ENCODE measurements at places on chromosomes 11 and 22.

GRCh38 chr11:103644676-103645075 lies 391.8 kb upstream of the DDI1 start:
- DNase-seq, result no peak

DNA sequence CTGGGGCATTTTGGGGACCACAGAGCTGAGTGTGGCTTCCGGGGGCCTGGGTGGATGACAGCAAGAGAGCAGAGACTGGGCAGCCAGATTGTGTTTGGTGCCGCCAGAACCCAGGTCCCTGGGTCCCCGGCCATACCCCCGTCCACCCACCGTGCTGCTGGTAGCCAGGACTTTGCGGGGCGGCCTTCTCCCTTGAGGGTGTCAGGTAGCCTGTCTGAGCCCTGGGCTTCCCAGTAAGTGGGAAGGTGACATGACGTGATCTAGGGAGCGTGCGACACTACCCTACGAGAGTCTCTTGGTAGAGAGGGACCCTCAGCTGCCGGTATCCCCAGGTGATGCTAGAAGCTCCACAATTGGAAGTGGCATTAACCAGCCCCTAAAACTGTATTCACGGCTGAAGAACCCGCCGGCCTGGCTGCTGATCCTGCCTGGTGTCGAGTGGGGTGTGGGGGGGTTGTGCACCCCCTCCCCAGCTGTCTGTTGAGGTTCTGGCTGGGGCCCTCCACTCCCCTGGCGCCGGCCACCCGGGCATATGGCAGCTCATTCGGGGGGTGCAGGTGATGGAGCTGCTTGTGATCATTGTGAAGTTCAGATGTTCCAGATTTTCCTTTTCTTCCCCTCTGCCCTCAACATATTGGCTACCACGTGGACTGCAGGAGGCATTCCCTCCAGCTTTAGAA lies 66.9 kb downstream of the MPPED1 start:
- no peak for DNase-seq

- no peak for DNase-seq
These were observed 276.9 kb downstream of the FAM76B start for GRCh38 chr11:95512682-95513081.

DNA sequence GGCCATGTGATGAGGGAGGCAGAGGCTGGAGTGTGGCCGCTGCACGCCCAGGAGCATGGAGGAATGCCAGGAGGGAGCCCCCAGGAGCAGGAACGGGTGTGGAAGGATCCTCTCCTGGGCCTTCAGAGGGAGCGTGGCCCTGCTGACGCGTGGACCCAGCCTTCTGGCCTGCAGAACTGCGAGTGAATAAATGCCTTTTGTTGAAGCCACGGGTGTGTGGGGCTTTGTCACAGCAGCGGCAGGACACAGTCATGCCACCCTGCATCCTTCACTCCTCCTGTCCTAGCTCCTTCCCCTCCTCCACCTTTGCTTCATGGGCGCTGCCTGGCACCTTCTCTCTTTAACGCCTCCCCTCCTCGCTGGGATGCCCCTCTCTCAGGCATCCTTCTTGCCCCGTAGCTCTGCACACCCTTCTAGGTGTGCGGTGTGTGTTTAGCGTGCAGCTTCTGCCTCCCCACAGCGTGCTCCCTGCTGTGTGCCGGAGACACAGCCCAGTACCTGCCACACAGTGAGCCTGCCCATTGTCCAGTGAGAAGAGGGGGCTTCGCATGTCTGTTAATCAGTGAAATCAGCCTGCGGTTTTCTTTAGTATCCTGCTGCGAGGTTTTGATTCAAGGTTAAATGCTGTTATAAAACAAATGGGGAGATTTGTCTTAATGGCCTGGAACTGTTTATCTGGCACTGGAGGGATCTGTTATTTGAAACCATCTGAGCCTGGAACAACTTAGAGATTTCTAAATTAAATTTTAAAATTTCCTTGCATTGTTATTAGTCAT lies 459.6 kb downstream of the TBC1D22A start:
- no peak for DNase-seq

GRCh38 chr11:45105233-45105983 lies 41.0 kb upstream of the PRDM11 start:
- peak; percentile 66 for DNase-seq

DNA sequence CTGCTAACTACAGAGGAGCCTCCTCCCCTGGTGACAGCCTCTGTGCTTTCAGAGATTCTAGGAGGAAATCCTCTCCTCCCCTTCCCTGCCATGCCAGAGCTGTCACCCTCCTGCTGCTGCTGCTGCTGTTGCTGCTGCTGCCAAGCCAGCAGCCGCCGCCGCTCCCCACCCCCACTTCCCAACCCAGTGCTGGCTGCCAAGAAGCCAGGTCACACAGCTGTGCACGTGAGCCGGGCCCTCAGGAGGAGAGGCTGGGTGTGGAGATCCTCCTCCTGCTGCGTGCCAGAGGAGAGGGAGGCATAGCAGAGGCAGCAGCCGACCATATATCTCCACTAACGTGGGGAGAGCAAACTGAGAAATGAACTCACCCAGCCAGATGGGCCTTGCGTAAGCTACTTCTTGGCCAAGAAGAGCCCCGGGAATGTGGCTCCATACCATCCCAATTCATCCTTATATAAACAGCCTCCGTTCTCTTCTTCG lies 12.4 kb downstream of the CRY2 start:
- no peak for DNase-seq

DNA sequence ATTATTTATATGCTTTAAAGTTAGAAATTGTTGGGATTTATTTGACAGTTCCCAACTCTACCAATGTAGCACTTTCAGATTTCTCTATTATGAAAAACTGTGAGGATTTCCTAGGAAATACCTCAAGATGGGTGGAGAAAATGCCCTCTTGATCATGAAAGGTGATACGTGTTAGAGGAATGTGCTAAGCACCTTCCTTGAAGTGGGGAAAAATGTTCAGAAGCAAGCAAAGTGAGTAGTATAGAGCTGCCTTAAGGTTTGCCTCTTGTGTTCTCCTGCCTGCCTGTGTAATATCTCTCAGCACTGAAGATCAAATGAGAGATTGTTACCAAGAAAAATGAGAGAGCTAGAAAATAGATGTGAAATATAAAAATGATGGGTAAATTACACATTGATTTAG lies 58.2 kb downstream of the YAP1 start:
- DNase-seq, result no peak

DNA sequence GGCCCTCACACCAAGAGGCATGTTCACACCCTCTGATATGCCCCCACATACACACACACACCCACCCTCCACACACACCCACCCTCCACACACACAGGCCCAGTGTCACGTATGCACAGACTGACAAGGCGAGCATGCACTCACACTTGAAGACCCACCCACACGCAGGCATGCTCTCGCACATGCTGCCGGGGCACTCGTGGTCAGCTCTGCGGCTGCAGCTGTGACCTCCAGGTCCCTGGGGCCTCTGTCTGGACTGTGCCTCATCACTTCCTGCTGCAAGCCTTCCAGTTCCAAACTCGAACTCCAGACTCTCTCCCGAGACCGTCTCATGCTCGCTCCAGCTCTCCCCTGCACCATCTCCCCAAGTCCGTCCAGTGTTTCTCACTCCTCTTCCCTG lies 9.5 kb downstream of the DCHS1 start:
- no peak for DNase-seq

- DNase-seq, result no peak
These were observed 23.0 kb upstream of the ZC3H12C start for GRCh38 chr11:110070176-110070575.

- DNase-seq, result no peak
These were observed 2.1 kb downstream of the LRP5 start for GRCh38 chr11:68314203-68315170.

- DNase-seq, result peak; percentile 9
These were observed 173.6 kb upstream of the CCDC90B start for GRCh38 chr11:83459798-83460197.

DNA sequence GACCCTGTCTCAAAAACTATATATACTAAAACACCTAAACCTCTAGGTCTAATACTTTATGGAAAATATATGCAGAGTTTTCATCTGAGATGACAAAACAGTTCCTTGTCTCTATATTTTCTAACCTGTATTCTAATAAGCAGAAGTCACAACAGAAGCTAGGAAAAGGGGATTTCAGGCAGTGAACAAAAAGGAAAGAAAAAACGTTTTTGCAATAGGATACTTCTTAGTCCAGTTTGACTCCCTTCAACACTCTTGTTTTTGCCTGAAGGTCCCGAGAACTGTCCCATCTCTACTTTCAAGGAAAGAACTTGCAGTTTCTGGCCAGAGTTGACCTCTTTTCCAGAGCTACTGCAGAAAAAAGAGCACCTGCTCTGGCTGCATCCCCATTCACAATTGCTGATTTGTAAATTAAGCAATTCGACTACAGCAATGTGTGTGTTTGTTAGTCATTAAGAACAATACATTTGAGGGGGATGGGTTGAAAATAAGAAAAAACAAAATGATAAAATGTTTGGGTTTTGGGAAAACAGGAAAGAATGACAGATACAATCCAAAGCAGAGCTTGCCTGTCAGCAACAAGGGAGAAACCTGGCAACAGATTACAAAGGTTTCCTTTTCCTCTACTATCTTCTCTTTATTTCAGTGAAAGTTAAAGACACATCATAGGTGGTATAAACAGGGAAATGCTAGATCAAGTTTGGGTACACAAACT lies 160.0 kb downstream of the FCHSD2 start:
- DNase-seq, result no peak

GRCh38 chr11:30196400-30197206 lies 34.2 kb upstream of the FSHB start:
- DNase-seq, result peak; percentile 38

DNA sequence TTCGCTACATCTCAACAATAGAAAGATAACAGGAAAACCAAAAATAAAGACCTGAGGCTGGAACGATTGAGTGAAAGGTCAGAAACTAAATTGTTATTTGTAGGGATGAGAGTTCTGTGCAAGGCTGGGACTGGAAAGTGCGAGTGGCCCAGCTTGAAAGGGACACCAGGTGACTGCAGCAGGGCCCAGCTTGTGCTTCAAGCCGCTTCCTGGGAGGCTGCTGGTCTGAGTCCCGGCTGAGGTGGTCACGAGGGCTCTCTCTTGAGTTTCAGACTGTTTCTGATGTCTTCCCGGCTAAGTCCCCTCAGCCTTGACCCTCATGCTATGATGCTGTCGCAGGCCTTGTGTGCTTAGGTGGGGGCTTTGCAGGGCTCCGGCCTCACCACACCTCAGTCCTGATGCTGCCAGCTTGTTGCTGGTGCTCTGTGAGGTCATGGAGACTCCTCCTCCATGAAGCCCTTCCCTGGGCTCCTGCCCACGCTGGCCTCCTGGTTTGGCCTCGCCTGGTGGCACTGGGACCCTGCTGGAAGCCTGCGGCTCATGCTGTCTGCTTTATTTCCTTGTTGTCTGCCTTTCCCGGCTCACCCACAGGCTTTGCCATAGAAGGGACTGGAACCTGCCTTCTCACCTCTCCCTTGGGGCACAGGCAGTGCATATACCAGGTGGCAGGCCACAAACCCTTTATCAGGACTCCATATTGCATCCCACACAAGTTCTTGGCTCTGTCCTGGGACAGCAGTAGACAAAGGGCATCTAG lies 4.0 kb downstream of the BANF1 start:
- DNase-seq, result no peak

GRCh38 chr22:49962751-49963646 lies 2.4 kb downstream of the PIM3 start:
- no peak for DNase-seq

GRCh38 chr11:88618327-88619070 lies 281.0 kb upstream of the CTSC start:
- no peak for DNase-seq

DNA sequence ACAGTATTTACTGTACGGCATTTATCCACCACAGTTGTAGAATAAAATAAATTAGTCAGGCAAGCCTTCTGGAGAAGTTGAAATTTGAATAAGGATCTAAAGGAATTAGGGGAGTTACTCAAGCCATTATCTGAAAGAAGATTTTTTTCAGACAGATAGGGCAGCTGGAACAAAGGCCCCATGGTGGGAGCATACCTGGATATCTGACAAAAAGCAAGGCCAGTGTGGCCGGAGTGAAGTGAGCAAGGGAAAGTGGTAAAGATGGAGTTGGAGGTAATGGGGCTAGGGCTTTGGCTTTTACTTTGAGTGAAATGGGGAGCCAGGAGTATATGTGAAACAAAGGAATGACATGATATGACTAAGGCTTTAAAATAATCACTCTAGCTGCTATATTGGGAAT lies 45.7 kb upstream of the PSMA1 start:
- no peak for DNase-seq

- no peak for DNase-seq
These were observed 19.5 kb downstream of the TXN2 start for GRCh38 chr22:36461665-36462649.

DNA sequence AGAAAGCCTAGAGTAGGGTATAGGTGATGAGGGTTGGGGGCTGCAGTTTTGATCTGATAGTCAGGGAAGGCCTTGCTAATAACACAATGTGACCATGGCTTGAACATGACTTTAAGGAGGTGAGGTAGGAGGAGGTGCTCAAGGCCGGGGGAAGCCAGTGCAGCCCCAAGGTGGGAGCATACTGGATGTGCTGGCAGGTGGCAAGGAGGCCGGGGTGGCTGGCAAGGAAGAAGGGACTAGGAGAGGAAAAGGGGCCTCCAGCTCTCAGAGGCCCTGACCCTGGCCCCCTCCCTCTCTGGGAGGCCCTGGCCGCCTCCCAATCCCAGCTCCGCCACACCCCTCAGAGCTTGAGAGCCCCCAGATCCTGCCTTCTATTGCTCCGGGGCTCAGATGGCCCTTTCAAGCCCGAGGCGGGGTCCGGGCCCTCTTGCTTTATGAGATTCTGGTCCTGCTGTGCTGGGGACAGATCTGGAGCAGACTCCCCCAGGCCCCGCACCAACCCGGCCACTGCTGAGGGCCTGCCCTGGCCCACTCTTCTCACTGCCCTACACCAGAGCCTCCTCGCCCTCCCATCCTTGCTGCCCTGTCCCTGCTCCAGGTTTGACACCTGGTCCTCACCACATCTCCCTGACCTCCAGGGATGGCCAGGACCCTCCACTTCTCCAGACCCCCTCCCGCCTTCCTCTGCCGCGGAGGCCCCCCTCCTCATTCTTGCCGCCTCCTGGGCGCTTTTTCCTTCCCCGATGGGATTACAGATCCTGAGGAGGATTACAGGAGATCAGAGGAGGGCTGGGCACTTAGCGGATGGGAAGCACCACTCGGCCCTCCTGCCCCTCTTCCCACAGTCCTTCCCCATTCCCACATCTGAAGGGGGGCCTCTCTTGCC lies 1.8 kb downstream of the PITPNM1 start:
- no peak for DNase-seq

GRCh38 chr11:113562981-113563461 lies 87.8 kb upstream of the DRD2 start:
- peak; percentile 87 for DNase-seq

GRCh38 chr11:6794639-6795038 lies 4.8 kb downstream of the OR6A2 start:
- DNase-seq, result no peak

- peak; percentile 95 for DNase-seq
These were observed 464 bp upstream of the ANKRD13D start for GRCh38 chr11:67288452-67289225.

Data from activated CD4-positive, alpha-beta T cell treated with anti-CD3 and anti-CD28 coated beads, Interleukin-10, Interleukin-2, amounts not matched to agents 100 ng/mL and 50 ng/mL, durations not matched to agents 16 hours and 8 hours (primary cell).